ENCODE measurements at places on chromosomes 16 and 17.

DNA sequence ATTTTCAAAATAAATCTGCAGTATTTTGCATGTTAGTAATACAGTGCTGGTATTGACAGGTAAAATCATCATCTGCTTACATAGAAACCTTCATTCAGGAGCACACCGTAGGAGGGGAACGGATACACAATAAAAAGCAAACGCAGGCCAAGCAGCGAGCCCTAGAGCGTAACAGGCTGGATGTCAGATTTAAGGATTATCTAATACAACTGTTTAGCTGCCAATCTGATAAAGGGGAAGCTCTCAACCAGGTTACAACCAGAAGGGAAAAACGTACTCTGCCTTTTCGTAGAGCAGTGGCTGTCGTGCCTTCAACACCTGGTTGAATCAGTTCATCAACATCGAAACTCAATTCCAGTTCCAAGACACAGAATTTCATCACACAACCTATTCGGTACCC lies 16.4 kb upstream of the CUEDC1 start:
- no peak for DNase-seq

- DNase-seq, result no peak
Observed at GRCh38 chr16:2428051-2428783, 1.0 kb upstream of the CCNF start.

DNA sequence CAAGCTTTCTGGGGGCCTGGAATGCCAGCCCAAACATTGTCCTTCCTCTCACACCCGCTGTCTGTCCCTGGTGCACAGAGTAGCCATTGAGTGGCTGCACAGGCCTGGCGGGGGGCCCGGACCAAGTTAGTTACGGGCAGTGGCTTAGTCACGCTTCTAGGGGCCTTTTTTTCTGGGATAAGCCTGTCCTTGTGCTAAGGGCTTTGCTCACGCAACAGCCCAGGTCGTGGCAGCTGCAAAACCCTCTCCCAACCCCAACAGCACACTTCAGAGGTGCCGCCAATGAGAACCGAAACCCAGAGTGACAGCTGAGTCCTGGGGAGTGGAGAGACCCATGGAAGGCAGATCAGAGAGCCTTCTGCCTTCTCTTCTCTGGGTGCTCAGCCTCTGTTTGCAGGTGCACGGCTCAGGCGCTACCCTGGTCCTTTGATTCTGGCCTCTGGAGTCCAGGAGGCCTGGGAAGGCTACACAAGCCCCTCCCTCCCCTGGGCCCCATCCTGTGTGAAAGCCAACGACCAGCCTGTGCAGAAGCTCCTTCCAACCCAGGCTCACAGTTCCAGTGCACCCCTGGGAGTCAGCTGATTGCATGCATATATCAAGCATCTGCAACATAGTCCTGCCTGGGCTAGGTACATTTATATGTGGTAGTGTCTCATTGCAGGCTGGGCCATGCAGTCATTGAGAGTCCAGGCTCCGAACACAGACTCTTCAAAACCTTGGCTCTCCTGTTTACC lies 9.1 kb downstream of the WSCD1 start:
- DNase-seq, result no peak

- no peak for DNase-seq
Observed at GRCh38 chr17:74603746-74604145, 11.7 kb upstream of the CD300LD start.

- DNase-seq, result peak; percentile 40
Observed at GRCh38 chr16:9077091-9077809, 14.2 kb upstream of the HAPSTR1 start.

- no peak for DNase-seq
Observed at GRCh38 chr16:75323933-75324332, 72.5 kb upstream of the BCAR1 start.

GRCh38 chr17:3989041-3989886 lies 25.0 kb upstream of the ATP2A3 start:
- DNase-seq, result no peak

DNA sequence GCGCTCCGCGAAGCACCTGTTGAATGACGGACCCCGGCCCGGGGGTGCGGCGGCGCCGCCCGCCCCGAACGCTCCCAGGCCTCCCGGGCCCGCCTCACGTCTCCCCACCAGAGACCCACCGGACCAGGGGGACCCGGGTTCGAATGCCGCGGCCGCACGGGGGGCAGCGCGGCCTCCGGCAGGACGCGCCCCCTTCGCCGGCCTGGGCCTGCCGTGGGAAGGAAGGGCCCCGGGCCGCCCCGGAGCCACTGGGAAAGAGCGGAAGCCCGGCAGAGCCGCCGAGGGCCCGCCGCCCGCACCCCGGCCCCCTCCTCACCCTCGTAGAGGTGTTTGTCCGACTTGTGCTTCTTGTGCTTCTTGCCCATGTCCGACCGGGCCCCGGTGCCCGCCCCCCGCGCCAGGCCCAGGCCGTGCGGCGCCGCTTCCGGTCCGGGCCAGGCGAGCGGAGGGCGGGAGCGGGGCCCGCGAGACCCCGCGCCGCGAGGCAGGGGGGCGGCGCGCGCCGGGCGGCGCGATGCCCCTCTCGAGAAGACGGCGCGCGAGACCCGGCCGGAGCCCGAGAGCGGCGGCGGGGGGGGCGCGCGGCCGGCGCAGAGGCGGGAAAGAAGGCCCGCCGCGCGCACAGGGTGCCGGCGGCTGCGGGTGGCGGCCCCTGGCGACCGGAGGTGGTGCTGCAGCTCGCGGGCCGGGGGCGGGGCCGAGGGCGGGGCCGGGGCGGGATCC lies at the start of gene BRD7:
Gene BRD7, minus strand, starts transcription at position 579 of the 723 bp plus-strand sequence. Its CDS starts 214 bp downstream, at position 365.
- no peak for DNase-seq

- no peak for DNase-seq
Observed at GRCh38 chr17:71330099-71330375, 790.8 kb upstream of the SOX9 start.

DNA sequence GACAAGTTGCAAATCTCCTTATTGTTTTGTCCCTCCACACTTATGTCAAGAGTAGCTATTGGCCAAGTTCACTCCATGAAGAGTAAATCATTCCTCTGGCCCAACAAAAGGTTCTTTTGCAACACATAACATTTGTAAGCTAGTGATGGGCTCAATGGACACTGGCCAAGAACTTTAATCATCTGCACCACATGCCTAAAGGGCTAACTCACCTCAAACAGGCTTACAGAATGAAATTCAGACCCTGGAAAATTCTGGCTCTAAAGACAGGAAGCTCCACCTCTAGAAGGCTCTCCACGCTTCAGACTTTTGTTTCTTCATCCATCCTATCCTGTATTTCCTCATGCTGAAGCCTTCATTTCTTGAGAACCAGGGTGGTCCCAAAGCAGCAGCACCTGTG lies 10.9 kb upstream of the ANKFN1 start:
- no peak for DNase-seq

DNA sequence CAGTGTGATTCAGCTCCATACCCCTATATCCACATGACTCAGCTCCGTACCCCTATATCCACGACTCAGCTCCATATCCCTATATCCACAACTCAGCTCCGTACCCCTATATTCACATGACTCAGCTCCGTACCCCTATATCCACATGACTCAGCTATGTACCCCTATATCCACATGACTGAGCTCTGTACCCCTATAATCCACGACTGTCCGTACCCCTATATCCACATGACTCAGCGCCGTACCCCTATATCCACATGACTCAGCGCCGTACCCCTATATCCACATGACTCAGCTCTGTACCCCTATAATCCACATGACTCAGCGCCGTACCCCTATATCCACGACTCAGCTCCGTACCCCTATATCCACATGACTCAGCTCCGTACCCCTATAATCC lies 16.8 kb downstream of the CYB5D2 start:
- DNase-seq, result no peak

DNA sequence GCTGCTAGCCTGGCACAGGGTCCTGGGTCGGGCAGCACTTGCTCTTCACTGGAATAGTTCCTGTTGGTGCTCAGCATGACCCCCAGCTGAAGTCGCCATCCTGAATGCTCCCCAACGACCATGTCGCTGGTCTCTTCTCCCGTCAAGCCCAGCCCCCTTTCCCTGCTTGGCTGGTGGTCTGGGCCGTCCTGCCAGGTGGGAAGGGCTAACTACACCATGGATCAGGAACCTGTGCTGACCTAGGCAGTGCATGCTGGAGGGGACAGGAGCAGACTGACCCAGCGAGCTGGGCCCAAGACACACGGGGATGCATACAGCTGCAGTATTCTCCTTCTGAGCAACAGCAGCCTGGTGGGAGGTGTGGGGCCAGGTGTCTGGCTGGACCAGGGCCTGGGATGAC lies 9.2 kb upstream of the SREBF1 start:
- DNase-seq, result no peak

GRCh38 chr17:37671824-37672547 lies 28.7 kb upstream of the DDX52 start:
- no peak for DNase-seq

- no peak for DNase-seq
Observed at GRCh38 chr16:49560004-49560830, 186.6 kb downstream of the C16orf78 start.

- no peak for DNase-seq
Observed at GRCh38 chr17:29565643-29566472, 979 bp downstream of the ABHD15 start.

GRCh38 chr17:44086364-44087311 lies 16.1 kb downstream of the G6PC3 start:
- no peak for DNase-seq

GRCh38 chr17:6868582-6868981 lies 37.1 kb upstream of the TEKT1 start:
- no peak for DNase-seq

DNA sequence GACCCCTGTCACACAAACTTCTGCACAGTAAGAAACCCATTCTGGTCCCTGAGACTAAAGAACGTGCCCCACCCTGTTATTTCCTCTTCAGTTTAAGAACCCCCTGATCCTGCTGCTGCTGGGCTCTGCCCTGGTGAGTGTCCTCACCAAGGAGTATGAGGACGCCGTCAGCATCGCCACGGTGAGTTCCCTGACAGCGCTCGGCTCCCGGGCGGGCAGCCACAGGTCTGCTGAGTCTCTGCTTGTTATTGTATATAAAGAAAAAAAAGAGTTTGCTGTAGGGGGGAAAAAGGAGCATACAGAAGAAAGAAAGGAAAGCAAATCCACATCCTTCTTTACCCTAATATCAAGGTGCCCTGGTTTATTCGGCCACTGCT lies 40.0 kb downstream of the ATP2C2 start:
- no peak for DNase-seq

- no peak for DNase-seq
Observed at GRCh38 chr16:50123417-50123816, 29.7 kb upstream of the TENT4B start.

- no peak for DNase-seq
Observed at GRCh38 chr16:2244301-2244700, 7.1 kb downstream of the ECI1 start.
